Activated CD4-positive, CD25-positive, alpha-beta regulatory T cell treated with anti-CD3 and anti-CD28 coated beads, Interleukin-2, amount 50 U/mL, for 24 hours (primary cell): ENCODE measurements at places on chromosomes 13 and 19.
A peak's percentile ranks its signal among the peaks of the same experiment; 100 is the strongest.

GRCh38 chr19:53554804-53555203 is 16.9 kb downstream of the ZNF331 start:
- ATAC-seq = peak; percentile 2

DNA sequence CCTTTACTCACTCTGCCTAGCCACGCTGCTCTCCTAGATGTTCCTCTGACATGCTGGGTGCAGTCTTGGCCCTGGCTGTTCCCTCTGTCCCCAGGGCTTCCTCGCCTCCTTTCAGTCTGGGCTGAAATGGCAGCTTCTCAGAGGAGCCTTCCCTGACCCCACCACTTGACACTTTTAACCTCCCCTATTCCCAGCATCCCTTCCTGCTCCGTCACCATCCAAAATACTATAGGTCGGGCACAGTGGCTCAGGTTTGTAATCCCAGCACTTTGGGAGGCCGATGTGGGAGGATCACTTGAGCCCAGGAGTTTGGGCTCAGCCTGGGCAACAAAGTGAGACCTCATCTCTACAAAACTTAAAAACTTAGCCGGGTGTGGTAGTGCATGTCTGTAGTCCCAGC is 2.6 kb downstream of the FAM187B start:
- ATAC-seq = no peak

- ATAC-seq = peak; percentile 3
Observed at GRCh38 chr19:4007836-4008539, 452 bp downstream of the PIAS4 start.

GRCh38 chr13:110376120-110376519 is 69.0 kb downstream of the COL4A2 start:
- ATAC-seq = no peak

GRCh38 chr19:56839652-56840450 is 675 bp downstream of the PEG3 start:
- ATAC-seq = no peak

DNA sequence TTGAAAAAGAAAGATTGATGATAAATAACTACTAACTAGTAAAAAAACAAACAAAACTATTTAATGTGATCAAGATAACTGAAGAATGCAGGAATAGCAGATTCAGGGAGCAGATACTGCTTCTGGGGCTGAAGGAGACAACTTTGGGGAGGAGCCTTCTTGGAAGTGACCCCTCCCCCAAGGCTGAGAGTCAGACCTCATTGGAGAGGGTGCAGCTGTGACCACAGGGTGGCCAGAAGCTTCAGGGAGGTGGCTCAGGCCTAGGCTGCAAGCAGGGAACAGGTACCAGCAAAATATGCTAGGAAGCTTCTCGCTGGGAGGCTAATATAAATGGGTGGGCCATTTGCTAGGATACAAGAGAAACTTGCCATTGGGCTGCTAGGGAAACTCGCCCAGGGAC is 149.9 kb downstream of the MYO16 start:
- no peak for ATAC-seq

DNA sequence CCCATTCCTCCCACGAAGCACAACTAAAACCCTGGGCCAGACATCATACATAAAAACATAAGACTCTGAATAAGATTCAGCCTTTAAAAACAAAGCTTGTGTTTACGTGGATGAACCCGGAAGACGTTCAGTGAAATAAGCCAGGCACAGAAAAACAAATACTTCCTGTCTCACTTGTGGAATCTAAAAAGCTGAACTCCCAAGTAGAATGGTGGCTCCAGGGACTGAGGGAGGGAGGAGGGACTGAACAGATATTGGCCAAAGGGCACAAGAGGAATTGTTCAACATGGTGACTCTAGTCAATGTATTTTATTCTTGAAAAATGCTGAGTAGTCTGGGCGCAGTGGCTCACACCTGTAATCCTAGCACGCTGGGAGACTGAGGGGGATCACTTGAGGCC is 35.7 kb upstream of the TPM4 start:
- no peak for ATAC-seq

DNA sequence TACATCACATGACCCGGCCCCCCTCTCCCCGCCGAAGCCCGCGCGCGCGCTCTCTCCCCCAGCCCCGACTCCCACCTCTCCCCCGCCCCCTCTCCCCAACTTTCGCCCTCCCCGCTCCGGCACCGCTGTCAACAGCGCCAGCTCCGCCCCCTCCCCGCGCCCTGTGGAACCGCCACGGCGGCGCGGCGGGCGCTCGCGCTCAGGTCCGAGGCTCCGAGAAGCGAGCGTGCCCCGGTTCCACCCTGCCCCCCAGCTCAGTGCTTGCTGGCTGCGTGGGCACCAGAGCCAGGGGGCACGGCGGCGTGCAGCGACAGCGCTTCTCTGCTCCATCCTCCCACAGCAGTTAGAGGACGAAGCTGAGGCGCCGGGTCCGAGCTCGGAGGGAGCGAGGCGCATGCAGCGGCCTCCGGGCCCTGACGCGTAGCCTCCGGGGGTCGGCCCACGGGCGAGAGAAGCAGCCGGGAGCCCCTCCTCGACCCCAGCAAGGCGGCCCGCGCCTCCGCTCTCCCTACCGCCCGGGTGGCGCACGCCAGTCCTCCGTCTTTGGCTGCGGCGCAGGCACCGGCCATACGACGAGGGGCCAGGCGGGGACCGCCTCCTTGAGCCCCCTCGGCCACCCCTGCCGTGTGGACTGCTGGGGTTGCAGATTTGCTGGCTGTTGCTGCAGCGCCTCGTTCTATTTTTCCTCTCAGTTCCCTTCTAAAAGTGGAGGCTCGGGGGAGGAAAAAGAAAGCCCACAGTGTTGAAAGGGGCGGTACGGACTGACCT is 109.5 kb downstream of the KCNRG start:
- peak; percentile 0 for ATAC-seq

DNA sequence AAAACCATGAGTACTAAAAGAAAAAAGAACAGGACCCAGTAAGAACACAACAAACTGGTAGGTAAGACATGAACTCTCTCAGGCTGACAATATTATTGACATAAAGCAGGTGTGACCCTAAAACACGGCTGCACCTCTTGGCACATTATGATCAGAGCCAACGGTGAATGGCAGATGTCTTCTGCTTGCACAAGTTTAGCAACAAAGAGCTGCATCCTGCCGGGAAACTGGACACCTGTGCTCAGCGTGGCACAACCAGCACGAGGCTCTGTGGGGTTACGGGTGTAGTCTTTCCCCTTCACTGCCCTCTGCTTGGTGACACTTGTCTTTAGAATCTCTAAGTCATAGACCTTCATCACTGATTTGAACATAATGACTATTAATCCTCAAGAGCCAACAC is 97.9 kb downstream of the DOCK9 start:
- ATAC-seq = no peak

GRCh38 chr13:94196413-94196812 is 283.1 kb downstream of the DCT start:
- no peak for ATAC-seq

- no peak for ATAC-seq
Observed at GRCh38 chr19:18046059-18046718, 38.2 kb downstream of the ARRDC2 start.

DNA sequence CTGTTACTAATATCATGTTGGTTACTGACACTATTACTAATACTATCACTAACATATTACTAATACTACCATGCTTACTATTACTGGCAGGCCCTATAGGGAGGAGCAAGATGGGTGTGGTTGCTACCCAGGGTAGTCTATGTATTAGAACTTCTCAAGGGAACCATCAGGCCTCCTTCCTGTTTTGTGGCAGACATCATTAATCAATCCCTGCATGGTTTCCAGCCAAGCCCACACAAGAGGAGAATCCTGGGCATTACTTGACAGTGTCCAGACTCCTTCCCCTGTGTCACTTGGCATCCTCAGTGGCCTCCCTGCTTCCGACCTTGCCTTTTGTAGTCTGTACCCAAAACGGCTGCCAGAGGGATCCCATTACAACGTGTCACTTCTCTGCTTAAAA is 8.9 kb downstream of the HAS1 start:
- peak; percentile 32 for ATAC-seq

DNA sequence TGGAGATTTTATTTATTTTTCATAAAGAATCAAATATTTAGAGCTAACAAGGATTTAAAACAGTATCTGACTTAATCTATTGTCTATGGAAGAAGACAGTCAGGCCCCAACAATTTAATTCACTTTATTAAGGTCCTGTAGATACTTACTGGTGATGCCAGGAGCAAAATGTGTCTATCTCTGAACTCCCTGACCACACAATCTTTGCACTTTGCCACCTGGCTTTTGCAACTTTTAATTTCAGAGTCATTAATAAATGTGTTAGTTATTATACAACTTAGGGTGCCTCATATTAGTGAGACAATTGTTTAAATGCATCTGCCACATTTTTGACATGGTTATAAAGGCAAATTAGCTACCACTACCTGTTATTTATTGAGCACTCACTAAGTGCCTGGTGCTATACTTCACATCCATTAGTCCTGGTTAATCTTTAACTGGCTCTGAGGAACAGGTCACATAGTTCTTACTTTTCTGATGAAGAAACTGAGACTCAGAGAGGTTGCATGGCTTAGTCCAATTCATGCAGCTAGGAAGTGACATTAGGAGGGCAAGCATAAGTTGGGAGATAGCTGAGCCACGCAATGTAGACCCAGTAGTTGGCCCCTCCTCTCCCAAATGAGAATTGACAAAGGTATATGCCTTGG is 297.9 kb downstream of the DCT start:
- ATAC-seq = no peak

GRCh38 chr13:52899206-52899605 is 50.8 kb upstream of the PCDH8 start:
- no peak for ATAC-seq

- no peak for ATAC-seq
Observed at GRCh38 chr13:44764302-44764692, 188.2 kb upstream of the TSC22D1 start.

DNA sequence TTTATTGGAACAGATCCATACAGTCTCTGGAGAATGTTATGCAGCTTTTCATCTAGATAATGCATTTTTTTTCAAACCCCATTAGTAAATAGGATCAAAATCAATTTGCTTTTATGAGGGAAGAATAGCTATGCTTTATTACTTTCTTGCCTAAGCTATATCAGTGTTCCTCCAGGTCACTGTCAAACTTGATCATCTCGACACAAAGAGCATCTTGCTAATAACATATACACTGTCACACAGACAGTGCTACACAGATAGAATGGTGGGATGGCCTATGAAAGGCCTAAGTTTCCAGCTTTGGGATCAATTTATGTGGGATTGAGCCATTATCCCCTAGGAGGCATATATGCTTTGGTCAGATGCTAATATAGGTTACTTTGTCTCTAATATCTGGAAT is 862.9 kb upstream of the SPRY2 start:
- ATAC-seq = no peak

DNA sequence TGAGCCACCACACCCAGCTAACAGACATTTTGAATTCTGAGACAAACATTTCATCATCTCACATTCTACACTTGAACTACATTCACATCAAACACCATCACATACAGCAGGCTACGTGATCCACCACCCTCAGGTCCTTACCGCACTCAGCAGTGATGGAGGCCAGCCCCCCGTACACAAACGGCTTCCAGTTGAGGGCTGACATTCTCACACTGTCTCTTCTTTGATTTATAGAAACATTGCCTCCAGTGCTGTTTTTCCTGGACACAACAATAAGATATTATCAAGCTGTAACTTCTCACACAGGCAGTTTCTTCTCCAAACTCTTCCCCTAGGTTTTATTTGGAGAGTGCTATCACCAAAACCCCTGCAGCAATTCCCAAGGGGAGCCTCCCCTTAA is 7.0 kb downstream of the SLC25A30 start:
- ATAC-seq = no peak

GRCh38 chr13:63605962-63606361 is 2190.3 kb upstream of the PCDH20 start:
- ATAC-seq = no peak

DNA sequence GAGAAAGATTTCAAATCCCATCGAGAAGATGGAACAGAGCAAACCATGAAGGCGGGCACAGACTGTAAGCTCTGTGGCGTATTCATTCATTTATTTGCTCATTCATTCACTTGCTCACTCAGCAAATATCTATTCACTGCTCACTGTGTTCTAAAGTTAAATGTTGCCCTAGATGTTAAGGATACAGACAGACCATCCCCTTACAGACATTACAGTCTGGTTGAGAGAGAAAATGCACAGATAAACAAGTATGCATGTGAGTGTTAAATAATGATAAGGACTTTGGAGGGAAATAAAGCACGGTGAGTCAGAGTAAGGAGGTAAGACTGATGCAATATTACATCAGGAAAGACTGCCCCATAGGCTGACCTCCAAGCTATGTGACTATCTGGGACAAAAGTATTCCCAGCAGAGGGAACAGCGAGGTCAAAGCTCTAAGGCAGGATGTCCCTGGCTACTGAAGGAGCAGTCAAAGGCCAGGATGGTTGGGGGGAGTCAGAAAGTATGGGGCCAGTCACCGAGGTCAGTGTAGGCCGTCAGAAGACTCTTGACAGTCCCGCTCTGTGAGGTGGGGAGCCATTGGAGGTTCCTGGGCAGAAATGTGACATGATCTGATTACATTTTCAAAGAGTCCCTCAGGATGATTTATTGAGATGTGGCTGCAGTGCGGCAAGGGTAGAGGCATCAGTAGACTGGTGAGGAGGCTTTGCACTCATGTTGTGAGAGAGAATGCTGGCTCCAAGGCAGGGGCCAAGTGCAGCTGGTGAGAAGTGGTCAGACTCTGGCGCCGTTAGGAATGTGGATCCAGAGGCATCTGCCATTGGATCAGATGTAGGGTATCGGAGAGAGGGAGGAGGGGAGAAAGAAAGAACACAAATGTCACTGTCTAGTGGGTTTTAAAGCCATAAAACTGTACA is 37.9 kb downstream of the MBNL2 start:
- ATAC-seq = no peak

- ATAC-seq = no peak
Observed at GRCh38 chr19:40530091-40530901, 46.4 kb upstream of the SHKBP1 start.

DNA sequence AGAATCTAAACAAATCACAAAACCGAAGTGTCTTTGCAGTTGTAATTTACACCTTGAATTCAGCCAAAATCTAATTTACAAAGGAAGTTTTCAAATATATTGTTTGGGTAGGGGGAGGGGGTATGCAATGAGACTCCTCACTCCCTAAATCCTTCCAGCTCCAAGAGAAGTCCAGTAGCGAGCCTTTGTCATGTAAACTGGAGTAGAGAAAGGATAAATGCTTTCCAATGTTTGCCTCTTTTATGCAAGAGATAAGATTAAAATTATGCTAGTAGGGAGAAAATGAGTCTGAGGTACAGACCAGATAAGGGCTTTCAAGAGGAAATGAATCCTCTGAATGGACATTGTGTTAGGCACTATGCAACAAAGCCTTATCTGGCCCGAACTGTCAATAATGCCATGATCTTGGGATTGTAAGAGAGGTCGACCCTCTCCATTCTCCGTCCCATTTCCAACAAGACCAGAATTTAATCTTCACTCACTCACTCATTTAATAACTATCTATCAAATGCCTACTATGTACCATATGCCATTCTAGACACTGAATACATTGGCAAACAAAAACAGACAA is 199.2 kb downstream of the LACC1 start:
- ATAC-seq = no peak

- no peak for ATAC-seq
Observed at GRCh38 chr19:50795664-50796073, 5.5 kb downstream of the ACP4 start.

DNA sequence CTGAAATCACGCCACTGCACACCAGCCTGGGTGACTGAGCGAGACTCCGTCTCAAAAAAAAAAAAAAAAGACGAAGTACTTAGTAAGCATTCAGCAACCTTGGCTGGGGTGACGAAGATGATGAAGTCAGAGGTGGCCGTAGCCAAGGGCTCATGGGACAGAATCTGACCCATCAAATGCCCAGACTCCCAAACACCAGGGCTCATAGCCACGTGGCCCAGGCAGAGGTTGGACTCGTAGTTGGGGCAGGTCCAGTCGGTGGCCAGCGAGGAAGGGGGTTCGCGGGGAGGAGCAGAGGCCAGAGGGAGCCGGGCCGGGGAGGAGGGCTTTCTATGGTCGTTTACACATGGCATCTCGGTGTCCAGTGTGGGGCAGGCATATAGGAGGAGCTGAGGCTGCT is 52.1 kb upstream of the EHD2 start:
- no peak for ATAC-seq
